ENCODE measurements at places on chromosomes 6 and 20. TPM values are rescaled to one million over a fixed set of nuclear protein-coding genes. Genes with fewer than 3 reads are reported as not detected.

GSTA1 gene
- 0.09 TPM for polyA plus RNA-seq

GRCh38 chr6:74899416-74899815 lies 306.4 kb downstream of the COL12A1 start:
- DNase-seq, result no peak

GRCh38 chr20:63441136-63442099 lies 31.0 kb downstream of the KCNQ2 start:
- DNase-seq, result no peak

TRAPPC3L gene
- 0.18 TPM for polyA plus RNA-seq

- no peak for DNase-seq
Measured at GRCh38 chr6:150634176-150634963, 34.7 kb downstream of the PLEKHG1 start.

- DNase-seq, result no peak
Measured at GRCh38 chr6:130140084-130140483, 82.7 kb downstream of the SAMD3 start.

PSMF1 gene
- polyA plus RNA-seq, result 49.1 TPM

DNA sequence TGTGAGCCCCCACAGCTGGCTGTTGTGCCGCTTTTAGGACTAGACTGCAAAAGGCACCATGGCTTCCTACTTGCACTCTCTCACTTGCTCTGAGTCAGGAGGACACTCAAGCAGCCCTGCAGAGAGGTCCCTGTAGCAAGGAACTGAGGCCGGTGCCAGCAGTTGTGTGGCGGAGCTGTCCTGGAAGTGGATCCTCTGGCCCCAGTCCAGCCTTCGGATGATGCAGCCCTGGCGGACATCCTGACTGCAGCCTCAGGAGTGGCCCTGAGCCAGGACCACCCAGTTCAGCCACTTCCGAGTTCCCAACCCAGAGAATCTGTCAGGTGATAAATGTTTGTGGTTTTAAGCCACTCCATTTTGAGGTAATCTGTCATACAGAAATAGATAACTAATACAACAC lies 17.5 kb downstream of the CTCFL start:
- peak; percentile 56 for DNase-seq

CRYBG1 gene
- polyA plus RNA-seq, result 0.38 TPM

DNA sequence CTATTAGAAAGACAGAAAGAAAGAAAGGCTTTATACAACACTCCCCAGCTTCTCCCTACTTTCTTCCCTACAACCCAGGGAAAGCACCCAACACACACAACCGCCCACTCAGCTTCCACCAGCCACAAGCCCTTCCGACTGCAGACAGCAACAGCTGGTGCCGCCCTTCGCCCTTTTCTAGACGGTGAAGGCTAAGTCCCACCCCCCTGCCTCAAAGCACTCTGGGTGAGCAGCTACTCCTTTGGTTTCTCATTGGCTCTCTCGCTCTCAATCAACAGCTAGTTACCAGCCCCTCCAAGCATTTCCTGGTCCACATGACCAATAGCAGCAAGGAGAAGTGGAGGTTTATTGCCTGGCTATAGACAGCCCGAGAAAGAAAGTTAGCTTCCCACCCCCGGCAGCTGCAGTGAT lies 230.1 kb upstream of the MOCS1 start:
- DNase-seq, result no peak

CCDC170 gene
- 0.66 TPM for polyA plus RNA-seq

SLC17A1 gene
- not detected for polyA plus RNA-seq

DNA sequence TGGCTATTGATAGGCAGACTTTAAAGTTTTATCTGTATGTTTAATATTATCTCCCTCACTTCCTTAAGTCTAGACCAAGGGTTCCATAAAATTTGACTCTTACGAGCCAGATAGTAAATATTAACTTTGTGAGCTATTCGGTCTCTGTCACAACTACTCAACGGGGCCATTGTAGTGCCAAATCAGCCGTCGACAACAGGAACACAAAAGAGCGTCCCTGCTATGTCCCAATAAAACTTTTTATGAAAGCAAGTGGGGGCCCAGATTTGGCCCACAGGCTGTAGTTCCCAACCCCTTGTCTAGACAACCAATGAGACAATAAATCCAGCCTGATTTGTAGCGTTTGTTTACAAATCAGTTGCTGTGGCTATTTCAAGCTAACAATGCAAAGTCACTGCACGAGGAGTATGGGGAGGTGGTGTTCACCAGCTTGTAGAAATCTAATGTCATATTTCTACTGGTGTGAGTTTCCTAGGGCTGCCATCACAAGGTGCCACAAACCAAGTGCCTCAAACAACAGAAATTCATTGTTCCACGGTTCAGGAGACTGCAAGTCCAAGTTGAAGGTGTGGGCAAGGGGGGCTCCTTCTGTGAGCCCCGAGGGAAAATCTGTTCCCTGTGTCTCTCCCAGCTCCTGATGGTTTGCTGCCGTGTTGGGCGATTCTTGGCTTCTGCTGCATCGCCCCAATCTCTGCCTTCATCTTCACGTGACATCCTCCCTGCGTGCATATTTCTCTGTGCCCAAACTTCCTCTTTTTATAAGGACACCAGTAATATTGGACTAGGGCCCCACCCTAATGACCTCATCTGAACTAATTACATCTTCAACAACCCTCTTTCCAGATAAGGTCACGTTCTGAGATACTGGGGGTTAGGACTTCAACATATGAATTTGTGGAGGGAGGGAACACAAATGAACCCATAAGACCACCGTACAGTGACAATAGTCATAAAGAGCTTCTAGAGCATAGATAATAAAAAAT lies 356.0 kb upstream of the JARID2 start:
- no peak for DNase-seq

KCNS1 gene
- 0.27 TPM for polyA plus RNA-seq

GRCh38 chr6:13615792-13616120 lies 621 bp downstream of the NOL7 start:
- DNase-seq, result peak; percentile 67

GRCh38 chr6:19380293-19380692 lies 456.9 kb upstream of the ID4 start:
- no peak for DNase-seq

PHACTR2 gene
- 10.7 TPM for polyA plus RNA-seq

DNA sequence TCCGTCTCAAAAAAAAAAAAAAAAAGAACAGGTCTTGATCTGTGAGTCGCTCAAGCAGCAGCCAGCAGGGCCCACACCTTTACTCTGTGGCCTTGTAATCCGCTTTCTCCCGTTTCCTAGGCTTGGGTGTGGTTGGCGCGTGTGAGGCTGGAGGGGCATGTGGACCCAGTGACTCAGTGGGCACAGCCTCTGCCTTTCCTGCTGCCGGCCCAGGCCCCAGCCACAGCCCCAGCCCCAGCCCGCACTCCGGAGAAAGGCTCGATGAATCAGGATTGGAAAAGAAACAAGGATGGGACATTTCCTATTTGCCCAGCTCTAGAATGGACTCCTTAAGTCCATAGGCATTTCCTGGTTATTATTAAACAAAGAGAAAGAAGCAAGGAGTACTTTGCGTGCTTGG lies 4.3 kb downstream of the BHLHE23 start:
- no peak for DNase-seq

DNA sequence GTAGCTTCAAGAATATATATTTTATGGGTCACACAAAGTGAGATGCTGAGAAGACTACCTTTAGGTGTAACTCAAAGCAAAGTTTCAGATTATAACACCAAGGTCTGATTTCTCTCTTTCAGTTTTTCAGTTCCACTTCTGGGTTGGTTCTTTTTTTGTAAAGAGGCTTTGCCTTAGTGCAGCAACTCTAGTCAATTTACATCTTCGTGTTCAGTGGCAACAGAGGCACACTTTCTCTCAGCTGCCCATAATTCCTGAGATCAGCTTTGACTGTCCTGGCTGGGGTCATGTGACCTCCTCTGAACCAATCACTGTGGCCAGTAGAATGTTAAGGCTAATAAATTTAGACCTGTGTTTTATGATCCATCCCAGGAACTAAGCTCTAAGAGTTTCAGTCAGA lies 120.2 kb downstream of the TINAG start:
- DNase-seq, result no peak

GRCh38 chr20:46126440-46127056 lies 8.4 kb downstream of the CD40 start:
- DNase-seq, result no peak
